ENCODE measurements at places on chromosomes 3 and 15.

DNA sequence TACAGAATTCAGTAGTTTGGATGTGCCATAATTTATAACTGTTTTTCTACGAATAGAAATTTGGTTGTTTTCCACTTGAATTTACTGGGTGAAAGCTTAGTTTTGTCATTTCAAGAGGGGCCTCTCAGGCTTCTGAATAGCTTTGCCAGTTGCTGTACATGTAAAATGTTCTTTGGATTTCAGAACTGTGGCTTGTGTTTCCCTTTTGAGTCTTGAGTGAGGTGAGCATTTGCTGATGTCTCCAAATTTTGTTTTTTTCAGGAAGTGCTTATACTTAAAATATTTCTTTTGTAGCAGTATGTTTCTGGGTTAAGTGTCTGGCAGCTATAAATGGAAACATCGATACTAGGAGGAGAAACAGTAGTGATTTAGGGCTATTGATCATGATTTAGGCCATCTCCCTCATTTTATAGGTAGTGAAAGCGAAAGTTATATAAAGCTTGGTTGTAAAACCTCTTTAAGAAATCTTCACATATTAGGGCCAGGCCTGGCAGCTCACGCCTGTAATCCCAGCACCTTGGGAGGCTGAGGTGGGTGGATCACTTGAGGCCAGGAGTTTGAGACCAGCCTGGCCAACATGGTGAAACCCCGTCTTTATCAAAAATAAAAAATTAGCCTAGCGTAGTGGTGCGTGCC lies 9.2 kb upstream of the TRAK1 start:
- no peak for DNase-seq

GRCh38 chr3:4720316-4721075 lies 227.3 kb downstream of the ITPR1 start:
- no peak for DNase-seq

GRCh38 chr3:29438580-29438979 lies 157.7 kb downstream of the RBMS3 start:
- no peak for DNase-seq

GRCh38 chr3:134810850-134811249 lies 15.8 kb downstream of the EPHB1 start:
- DNase-seq, result no peak

GRCh38 chr15:73897441-73898261 lies 24.3 kb downstream of the TBC1D21 start:
- no peak for DNase-seq

DNA sequence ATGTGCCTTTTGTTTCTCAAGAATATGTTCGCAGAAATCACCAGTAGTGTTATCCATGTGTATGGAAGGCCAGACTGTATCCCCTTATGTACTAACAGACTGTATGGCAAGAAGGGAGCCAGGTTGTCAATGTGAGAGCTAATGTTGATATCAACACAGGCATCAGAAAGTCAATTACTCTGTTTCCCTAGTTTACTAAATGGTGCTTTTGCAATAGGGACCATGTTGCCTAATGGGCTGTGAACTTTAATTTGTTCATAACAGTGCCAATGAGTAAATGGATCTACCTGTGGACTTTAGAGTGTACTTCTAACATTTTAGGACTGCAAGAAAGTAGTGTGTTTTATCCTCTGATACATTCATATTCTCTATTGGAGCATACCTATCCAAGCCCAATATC lies 431.8 kb upstream of the TPRG1 start:
- DNase-seq, result no peak

GRCh38 chr3:11290743-11291680 lies 18.8 kb downstream of the ATG7 start:
- no peak for DNase-seq

GRCh38 chr15:44527241-44527640 lies 9.7 kb upstream of the EIF3J start:
- no peak for DNase-seq

- no peak for DNase-seq
Observed at GRCh38 chr3:149163066-149163465, 33.6 kb downstream of the HPS3 start.

DNA sequence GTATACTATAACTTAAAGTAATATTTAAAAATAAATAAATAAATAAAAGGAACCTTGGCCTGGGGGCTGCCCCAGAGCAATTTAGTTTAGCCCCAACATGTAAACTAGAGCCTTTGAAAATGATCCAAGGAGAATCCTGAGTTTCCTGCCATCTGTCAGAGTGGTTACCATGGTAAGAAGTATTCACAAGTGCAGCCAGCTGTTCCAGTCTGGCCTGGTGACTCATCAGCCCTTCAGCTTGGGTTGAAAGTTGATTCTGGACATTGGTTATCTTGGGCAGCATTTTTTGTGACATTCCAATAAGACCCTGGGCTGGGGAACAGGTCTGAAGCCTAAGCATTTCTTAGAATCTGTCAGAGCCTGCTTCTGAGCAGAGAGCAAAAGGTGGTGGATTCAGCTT lies 72.7 kb upstream of the LRTM1 start:
- DNase-seq, result no peak

DNA sequence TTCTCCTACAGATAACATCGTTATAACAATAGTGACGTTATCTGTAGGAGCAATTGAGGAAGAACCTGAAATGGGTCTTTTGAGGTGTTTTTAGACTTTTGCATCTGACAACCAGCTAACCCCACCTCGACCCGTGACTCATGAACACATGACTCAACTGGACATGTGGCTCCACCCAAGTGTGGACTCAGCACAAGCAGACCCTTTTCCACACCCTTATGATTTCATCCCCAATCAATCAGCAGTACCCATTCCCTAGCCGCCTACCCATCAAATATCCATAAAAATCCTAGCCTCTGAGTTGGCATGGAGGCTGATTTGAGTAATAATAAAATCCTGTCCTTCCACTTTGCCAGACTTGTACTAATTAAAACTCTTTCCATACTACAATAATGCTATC lies 255.4 kb downstream of the ARPP21 start:
- DNase-seq, result no peak

- DNase-seq, result no peak
Observed at GRCh38 chr3:30454636-30455035, 151.8 kb upstream of the TGFBR2 start.

- DNase-seq, result no peak
Observed at GRCh38 chr3:180918542-180918941, 6.1 kb downstream of the FXR1 start.

GRCh38 chr3:106619-107018 lies 89.9 kb upstream of the CHL1 start:
- DNase-seq, result no peak

- DNase-seq, result no peak
Observed at GRCh38 chr3:16069149-16069922, 105.1 kb upstream of the GALNT15 start.

- DNase-seq, result no peak
Observed at GRCh38 chr15:25737218-25737643, 125.9 kb downstream of the ATP10A start.

GRCh38 chr15:62940755-62941361 lies 101.7 kb upstream of the TPM1 start:
- DNase-seq, result no peak

DNA sequence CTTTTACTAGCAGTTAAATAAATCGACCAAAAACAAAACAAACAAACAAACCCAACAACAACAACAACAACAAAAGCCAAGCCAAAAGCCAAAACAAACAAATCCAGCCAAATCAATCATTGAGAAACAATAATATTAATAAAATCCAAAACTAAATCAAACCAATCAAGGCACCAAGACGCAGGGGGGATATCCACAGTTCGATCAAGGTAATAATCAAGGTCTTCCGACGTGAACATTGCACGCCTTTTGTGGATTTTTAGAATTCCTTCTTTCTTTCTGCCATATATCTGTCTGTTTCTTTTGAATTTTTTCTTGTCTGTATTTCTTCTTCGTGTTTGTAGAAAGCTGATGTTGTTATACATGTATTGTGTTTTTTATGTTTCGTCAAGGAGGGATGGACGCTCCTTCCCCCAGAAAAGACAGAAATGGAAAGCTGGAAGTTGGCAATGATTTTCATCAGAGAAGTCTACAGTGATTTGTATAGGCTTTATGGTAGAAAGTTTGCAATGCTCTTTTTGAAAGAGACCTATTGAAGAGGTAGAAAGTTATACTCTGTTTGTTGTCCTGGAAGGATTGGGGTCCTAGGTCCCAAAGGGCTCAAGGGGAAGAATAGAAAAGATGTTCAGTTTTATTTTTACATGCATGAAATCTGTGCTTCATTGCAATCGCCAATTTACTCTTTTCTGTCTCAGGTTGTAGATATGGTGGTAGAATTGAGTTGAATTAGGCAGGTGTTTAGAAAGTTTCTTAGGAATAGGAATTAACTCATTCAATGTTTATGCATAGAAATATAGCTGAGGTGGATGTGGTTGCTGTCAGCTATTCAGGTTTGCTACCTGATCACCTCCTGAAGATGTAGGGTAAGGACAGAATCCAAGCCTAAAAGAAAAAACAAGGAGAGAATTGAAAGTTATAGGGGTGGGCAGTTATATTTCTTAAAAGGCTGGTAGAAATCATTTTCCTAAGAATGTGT lies 1.2 kb downstream of the ARPP21 start:
- no peak for DNase-seq

DNA sequence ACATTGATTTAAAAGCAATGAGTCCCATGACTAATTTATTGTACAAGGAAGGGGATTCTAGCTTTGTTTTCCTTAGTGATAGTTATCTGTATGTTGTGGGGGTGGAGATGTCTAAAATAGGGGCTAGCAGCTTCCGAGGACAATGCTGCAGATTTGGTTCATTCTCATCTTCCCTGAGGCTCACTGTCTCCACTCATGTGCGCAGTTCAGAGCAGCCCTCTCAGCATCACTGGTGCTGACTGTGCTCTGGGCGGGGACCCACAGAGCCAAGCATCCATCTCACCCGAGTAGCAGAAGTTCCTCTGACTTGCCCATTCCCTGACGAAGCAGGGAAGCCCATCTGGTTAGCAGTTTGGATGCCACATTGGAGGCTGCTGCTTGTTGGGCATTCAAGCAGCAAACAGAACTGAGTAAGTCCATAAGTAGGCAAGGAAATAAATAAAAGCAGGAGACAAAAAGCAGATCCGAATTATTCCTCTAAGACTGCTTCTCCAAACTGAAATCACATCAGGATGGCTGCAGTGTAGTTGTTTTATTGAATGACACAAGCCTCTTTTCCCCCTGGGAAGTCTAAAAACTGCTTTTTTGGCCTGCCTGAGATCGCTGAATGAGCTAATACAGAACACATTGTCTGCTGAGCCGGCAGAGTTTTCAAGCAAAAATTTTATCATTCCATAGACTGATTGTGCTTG lies 27.5 kb downstream of the RARB start:
- DNase-seq, result no peak

DNA sequence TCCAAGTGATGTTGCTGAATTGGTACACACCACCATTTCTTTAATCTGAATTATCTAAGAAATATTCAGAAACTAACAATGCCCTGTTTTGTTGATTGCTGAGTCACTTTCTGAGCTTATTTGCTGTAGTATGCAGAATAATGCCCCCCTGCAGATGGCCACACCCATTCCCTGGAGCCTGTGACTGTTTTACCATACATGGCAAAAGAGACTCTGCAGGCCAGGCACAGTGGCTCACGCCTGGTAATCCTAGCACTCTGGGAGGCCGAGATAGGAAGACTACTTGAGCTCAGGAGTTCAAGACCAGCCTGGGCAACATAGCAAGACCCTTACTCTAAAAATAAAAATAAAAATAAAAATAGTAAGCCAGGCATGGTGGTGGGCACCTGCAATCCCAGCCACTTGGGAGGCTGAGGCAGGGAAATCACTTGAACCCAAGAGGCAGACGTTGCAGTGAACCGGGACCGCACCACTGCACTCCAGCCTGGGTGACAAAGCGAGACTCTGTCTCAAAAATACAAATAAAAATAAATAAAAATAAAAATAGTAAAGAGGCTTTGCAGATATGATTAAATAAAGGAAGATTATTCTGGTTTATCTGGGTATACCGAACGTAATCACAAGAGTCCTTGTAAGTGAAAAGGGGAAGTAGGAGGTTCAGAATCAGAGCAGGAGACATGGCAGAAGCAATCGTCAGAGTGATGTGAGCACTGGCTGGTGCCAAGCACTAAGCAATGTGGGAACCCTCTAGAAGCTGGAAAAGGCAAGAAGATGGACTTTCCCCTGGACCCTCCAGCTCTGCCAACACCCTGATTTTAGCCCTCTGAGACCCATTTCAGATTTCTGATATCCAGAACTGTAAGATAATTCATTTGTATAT lies 19.0 kb downstream of the PCYT1A start:
- DNase-seq, result no peak

GRCh38 chr3:120147072-120147871 lies 53.0 kb upstream of the GSK3B start:
- no peak for DNase-seq

- no peak for DNase-seq
Observed at GRCh38 chr3:49500732-49501609, 30.9 kb downstream of the DAG1 start.

DNA sequence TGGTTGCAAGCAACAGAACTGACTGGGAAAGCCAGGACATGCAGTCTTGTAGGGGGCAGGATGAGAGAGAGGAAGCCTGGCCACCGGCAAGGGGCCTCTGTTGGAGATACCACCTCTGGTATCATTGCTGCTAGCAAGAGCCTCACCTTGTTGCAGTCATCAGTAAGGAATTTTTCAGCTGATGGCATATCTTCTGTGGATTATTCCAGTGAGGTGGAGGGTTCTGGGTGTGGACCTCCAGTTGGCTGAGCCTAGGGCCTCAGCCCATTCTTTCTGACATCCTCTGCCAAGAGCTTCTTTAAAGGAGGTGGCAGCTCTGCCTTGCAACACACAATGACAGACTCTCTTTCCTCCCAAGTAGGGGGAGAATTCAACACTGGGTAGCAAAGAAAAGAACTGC lies 128.9 kb downstream of the AQP9 start:
- no peak for DNase-seq

- DNase-seq, result no peak
Observed at GRCh38 chr15:53591041-53591440, 168.4 kb downstream of the WDR72 start.

GRCh38 chr3:11641316-11641682 lies 2.4 kb downstream of the VGLL4 start:
- DNase-seq, result no peak

DNA sequence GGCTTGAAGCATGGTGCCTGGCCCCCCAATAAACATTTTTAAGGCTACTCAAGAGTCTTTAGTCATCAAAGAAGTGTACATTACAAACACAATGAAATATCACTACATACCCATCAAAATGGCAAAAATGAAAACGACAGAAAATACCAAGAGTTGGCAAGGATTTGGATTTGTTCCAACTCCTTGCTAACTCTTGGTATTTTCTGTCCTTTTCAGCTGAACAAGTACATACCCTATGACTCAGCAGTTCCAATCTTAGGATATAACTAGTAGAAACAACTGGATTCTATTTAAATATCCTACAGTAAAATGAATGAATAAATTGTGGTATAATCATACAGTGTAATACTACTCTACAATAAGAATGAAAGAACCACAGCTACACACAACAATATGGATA lies 25.1 kb upstream of the GABPB1 start:
- no peak for DNase-seq

GRCh38 chr15:62253294-62253693 lies 88.2 kb upstream of the C2CD4B start:
- no peak for DNase-seq

- DNase-seq, result no peak
Observed at GRCh38 chr3:170309046-170309445, 48.5 kb upstream of the SKIL start.

GRCh38 chr3:18033581-18034108 lies 291.2 kb upstream of the TBC1D5 start:
- no peak for DNase-seq
